ENCODE measurements at places on chromosomes 3 and 15. TPM values are rescaled to one million over a fixed set of nuclear protein-coding genes. Genes with fewer than 3 reads are reported as not detected.

The GRIP2 gene
- polyA plus RNA-seq: 0.39 TPM

The GTPBP8 gene
- 14.8 TPM for polyA plus RNA-seq

The MUSTN1 gene
- polyA plus RNA-seq: 7.0 TPM

The MESP2 gene
- polyA plus RNA-seq: 0.56 TPM

The ANKRD34C gene
- not detected for polyA plus RNA-seq

The ISL2 gene
- 0.24 TPM for polyA plus RNA-seq

The FBXO40 gene
- polyA plus RNA-seq: not detected

The CDHR4 gene
- not detected for polyA plus RNA-seq

The CALML4 gene
- polyA plus RNA-seq: 11.2 TPM

The KNG1 gene
- not detected for polyA plus RNA-seq

The FES gene
- 4.8 TPM for polyA plus RNA-seq

The MYO5C gene
- 4.9 TPM for polyA plus RNA-seq

The NR2E3 gene
- 0.25 TPM for polyA plus RNA-seq

All from esophagus (tissue), 2 donors.